ENCODE measurements at places on chromosomes 12 and 14.
A peak's percentile ranks its signal among the peaks of the same experiment; 100 is the strongest.

- no peaks in the 10 kb centered on the region for H3K27me3 ChIP-seq
- H3K4me1 ChIP-seq = no peaks in the 10 kb centered on the region
- H3K36me3 ChIP-seq = peaks cover 41% of the 10 kb centered on the region
- H3K4me3 ChIP-seq = no peak overlapping the region
These were observed 9.1 kb downstream of the TMBIM4 start for GRCh38 chr12:66160704-66161103.

DNA sequence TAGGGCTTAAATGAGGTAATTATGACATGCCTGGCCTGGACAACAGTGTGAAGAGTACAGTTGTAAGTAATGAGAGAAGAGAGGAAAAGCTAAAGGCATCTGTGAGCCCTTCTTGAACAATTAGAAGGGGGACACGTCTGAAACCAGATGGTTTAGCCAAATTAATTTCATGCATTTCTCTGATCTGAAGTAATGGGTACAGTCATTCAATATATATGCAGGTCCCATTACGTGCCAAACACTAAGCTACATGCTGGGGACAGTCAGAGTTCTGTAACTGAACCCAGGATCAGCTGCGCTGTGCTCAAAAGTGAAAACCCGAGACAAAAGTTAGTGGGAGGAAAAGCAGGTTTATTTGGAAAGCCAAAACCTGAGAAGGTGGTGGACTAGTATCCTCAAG is 207.2 kb upstream of the TMTC1 start:
- no peak for DNase-seq
- H3K27me3 ChIP-seq = no peaks in the 10 kb centered on the region
- peaks cover 5% of the 10 kb centered on the region for H3K36me3 ChIP-seq
- H3K4me1 ChIP-seq = no peaks in the 10 kb centered on the region
- no peak overlapping the region for H3K27ac ChIP-seq
- no peak overlapping the region for H3K4me3 ChIP-seq

DNA sequence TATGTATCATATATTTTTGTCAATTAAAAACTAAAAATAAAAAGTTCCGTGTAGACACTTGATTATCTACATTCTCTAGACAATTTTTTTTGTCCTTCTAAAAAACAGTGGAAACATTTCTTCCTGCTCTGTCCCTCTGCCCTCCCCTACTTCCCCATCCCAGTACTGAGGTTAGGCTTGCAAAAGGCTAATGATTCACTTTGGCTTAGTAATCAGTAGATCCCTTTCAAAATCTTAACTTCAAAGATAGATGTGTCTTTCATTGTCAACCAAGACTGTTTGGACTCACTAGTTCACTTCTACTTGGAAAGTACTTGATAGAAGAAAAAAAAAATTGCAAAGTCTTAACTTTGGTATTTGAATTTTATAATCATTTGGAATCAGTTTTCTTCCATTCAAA is 3.8 kb downstream of the SETD3 start:
- no peaks in the 10 kb centered on the region for H3K36me3 ChIP-seq
- H3K4me1 ChIP-seq = peaks cover 37% of the 10 kb centered on the region
- DNase-seq = no peak

- no peaks in the 10 kb centered on the region for H3K36me3 ChIP-seq
- H3K27me3 ChIP-seq = no peaks in the 10 kb centered on the region
- no peak overlapping the region for H3K27ac ChIP-seq
- H3K4me3 ChIP-seq = no peak overlapping the region
- no peak for DNase-seq
- peaks cover 8% of the 10 kb centered on the region for H3K4me1 ChIP-seq
These were observed 382.5 kb upstream of the TMTC1 start for GRCh38 chr12:30166006-30166795.

DNA sequence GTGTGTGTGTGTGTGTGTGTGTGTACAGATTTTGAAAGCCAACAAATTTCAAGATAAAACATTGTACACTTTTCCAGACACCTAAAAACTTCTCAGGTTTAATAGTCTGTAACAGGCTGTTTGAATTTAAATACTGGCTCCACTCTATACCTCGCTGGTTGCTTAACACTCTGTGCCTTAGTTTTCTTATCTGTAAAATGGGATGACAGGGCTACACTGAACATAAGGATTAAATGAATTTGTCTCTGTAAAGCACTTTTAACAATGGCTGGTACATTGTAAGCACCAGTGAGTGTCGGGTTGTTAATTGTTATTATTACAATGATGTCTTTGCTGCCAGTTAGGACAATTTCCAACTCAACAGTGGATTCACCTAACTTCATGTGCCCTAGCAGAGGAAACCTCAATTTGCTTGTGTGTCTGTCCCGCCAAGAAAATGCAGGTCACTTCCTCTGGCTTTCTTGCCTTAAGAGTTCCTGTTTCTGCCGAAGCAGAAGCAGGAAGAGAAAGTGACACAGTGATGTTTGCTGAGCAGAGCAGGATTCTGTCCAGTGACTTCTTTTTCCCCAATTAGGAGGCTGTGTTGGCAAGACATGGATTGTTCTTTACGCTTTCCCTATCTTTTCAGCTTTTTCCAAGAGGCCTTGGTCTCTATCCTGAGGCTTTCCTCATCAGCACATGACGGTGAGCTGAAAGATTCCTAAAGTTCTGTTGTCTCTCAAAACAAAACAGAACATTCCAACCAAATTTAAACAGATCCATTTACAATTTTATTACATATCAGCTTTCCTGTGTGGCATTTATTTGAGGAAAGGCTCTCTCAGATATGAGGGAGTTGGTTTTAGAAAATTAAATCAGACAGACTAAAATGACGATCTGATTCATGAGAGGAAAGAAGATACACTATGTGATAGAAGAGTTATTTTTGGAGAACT is 154.1 kb upstream of the ATP2B1 start:
- H3K27ac ChIP-seq = no peak overlapping the region
- H3K36me3 ChIP-seq = no peaks in the 10 kb centered on the region
- H3K4me3 ChIP-seq = no peak overlapping the region
- H3K4me1 ChIP-seq = peaks cover 24% of the 10 kb centered on the region

GRCh38 chr12:1915082-1915968 is 3.1 kb downstream of the CACNA2D4 start:
- H3K27me3 ChIP-seq = no peaks in the 10 kb centered on the region
- H3K4me3 ChIP-seq = no peak overlapping the region
- H3K4me1 ChIP-seq = peaks cover 19% of the 10 kb centered on the region
- no peak for DNase-seq
- H3K27ac ChIP-seq = peak overlapping the region; percentile 80
